ENCODE measurements at places on chromosomes 1 and 21. TPM values are rescaled to one million over a fixed set of nuclear protein-coding genes. Genes with fewer than 3 reads are reported as not detected.

Gene TTC34
- total RNA-seq = 0.03 TPM

Gene IFNLR1
- not detected for total RNA-seq

Gene AGRN
- 23.0 TPM for total RNA-seq

Gene ST6GALNAC3
- total RNA-seq = 70.7 TPM

Gene SPATA46
- not detected for total RNA-seq

Gene OR10J4
- total RNA-seq = not detected
